Colonic mucosa (tissue), 4 donors: ENCODE measurements at places on chromosomes 6 and 20. TPM values are rescaled to one million over a fixed set of nuclear protein-coding genes. Genes with fewer than 3 reads are reported as not detected.

The SAMD3 gene
- total RNA-seq, result 1.7 TPM

The C6orf163 gene
- 1.7 TPM for total RNA-seq

The ORC3 gene
- total RNA-seq, result 14.0 TPM

The SLC44A4 gene
- total RNA-seq, result 546 TPM

GRCh38 chr20:16647875-16648597, 74.8 kb upstream of the KIF16B start:
- DNase-seq, result no peak

GRCh38 chr6:20700375-20700774, 166.1 kb downstream of the CDKAL1 start:
- no peak for DNase-seq

- no peak for DNase-seq
These were observed 982.2 kb upstream of the MAP3K7 start for GRCh38 chr6:91569071-91569470.

GRCh38 chr20:49707118-49707517, 6.6 kb downstream of the B4GALT5 start:
- no peak for DNase-seq

GRCh38 chr20:52129611-52130010, 62.0 kb downstream of the ZFP64 start:
- no peak for DNase-seq

DNA sequence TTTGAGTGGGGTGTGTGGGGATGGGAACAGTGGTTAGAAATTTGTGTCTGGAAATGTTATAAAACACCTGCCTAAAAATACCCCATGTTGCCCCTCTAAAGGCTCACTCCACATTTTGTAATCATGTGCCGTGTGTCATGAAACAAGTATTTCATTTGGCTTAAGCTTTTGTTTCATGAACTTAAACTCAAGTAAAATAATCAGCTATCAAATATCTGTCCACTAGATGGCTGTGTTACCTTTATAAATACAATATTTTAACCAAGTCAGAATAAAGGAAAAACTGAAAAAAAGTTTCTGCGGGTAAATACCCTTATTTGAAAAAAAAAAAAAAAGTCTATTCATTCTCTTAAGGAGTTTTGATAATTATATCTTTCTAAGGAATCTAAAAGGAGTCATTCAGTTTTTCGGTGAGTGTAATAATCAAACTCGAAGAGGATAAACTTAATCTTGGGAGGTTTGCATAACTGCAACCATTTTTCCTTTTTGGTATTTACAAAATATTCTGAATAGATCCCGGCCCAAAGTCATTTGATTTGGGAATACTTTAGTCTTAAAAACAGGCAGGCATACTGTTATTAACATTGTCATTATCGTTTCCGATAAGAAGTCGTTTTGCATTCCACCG, 29.9 kb upstream of the MTRF1L start:
- no peak for DNase-seq

DNA sequence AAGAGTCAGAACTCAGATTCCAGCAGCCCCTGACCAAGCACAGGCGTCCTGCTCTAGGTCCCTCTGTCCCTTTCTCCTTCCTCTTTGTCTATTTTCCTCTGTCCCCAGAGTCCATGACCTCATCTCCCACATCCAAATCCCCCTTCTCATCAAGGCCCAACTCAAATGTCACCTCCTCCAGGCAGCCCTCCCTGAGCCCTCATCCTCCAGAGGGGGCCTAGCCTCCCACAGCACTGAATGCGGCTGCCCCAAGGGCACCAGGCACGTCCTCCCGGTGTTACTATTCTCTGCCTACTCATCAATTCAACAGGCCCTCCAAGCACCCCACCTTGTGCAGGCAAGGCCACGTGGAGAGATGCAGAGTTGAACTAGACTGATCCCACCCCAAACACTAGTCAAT, 49.7 kb downstream of the GRM4 start:
- no peak for DNase-seq

- DNase-seq, result peak; percentile 49
These were observed 995 bp downstream of the STK4 start for GRCh38 chr20:44967207-44967807.

DNA sequence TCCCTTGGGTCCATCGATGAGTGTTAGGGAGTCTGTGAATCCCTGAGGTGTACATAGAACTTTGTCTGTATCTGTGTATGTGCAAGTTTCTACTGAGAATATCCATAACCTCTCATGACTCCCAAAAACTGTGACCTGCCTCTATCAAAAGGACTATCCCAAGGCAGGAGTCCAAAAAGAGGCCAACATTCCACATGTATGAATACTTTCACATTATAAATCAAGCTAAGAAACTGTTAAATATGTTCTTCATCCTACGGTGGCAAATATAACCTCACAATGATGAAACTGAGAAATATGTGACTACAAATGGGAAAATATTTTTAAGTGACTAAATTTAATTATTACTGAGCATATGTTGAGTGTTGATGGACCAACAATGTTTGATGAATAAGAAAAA, 16.1 kb upstream of the STX11 start:
- DNase-seq, result no peak

DNA sequence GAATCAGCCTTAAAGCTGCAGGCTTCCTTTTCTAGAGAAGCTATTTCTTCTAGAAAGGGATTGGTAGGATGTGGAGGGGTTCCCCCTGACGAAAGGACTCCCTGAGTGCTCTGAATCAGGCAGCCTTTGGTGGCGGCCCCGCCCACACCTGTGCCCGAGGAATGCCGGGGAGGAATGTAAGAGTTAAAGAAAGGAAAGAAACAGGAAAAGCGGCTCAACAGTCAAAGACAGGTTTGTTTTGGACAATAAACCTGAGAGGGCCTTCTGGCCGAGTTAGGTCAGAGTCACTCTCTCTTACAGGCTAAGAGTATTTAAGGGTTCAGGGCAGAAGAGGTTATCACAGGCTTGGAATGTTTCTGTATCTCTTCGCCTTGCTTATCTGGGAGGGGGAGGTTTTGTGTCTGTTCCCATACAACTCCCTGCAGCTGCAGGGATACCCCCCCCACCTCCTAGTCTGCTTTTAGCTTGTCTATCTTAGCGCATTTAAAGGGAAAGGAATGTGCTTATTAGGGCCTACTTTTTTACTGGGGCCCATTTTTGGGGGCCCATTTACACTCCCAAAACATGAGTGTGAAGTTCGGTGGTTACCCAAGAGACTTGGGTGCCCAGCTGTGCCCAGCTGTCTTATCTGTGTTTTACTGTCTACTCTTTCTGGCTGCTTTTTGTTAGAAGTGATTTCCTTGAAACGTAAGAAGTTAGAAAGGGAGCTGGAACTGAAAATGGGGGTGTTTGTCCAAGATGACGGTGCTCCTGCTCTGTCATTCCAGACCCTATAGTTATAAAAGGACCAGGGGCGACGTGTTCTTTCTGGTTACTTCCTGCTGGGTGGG, 32.8 kb downstream of the DYNLT1 start:
- DNase-seq, result peak; percentile 19
